Spinal cord (tissue), 10 donors: ENCODE measurements at places on chromosomes 13 and 19. TPM values are rescaled to one million over a fixed set of nuclear protein-coding genes. Genes with fewer than 3 reads are reported as not detected.

GRCh38 chr19:49829200-49829599 lies 11.1 kb downstream of the MED25 start:
- DNase-seq, result no peak
- no peaks in the 10 kb centered on the region for H3K4me1 ChIP-seq
- H3K36me3 ChIP-seq, result peaks cover 91% of the 10 kb centered on the region
- H3K4me3 ChIP-seq, result no peak overlapping the region
- H3K27me3 ChIP-seq, result no peaks in the 10 kb centered on the region

ZNF793 gene
- 17.8 TPM for total RNA-seq

ATP7B gene
- total RNA-seq, result 9.8 TPM

- no peaks in the 10 kb centered on the region for H3K27me3 ChIP-seq
- H3K27ac ChIP-seq, result no peak overlapping the region
- peaks cover 37% of the 10 kb centered on the region for H3K4me1 ChIP-seq
- no peak for DNase-seq
Observed at GRCh38 chr19:19217099-19217498, 5.3 kb downstream of the NCAN start.

- no peaks in the 10 kb centered on the region for H3K27me3 ChIP-seq
- H3K4me1 ChIP-seq, result no peaks in the 10 kb centered on the region
- no peak for DNase-seq
- H3K4me3 ChIP-seq, result no peak overlapping the region
Observed at GRCh38 chr13:103531278-103531677, 465.1 kb upstream of the SLC10A2 start.

NLRP11 gene
- total RNA-seq, result not detected

GRIN3B gene
- total RNA-seq, result 0.22 TPM

DNA sequence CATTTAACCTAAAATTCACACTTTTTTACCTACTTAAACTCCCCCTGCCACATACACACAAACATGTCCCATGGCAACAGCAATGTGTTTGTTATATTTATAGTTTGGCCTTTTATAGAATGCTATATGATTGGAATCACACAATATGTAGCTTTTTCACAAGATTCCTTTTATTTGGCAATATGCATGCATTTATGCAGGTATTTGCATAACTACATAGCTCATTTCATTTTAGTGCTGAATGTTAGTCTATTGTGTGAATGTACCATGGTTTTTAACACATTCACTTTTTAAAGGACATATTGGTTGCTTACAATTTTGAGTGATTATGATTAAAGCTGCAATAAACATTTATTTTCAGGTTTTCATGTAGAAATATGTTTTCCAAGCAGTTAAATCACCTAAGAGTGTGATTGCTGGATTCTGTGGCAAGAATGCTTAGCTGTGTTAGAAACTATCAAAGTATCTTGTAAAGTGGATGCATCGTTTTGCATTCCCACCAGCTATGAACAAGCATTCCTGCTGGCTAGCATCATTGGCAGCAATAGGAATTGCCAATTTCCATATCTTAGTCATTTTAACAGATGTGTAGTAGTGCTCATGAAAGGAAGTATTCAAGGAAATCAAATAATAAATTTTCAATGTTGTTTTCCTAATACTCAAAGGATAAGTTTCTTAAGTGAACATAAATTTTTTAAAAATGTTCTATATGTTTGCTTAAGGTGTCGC lies 557.0 kb downstream of the SLITRK1 start:
- no peak overlapping the region for H3K27ac ChIP-seq
- H3K4me1 ChIP-seq, result no peaks in the 10 kb centered on the region
- H3K36me3 ChIP-seq, result no peaks in the 10 kb centered on the region
- H3K4me3 ChIP-seq, result no peak overlapping the region
- no peaks in the 10 kb centered on the region for H3K27me3 ChIP-seq

- no peak for DNase-seq
- no peak overlapping the region for H3K4me3 ChIP-seq
- no peak overlapping the region for H3K27ac ChIP-seq
- peaks cover 9% of the 10 kb centered on the region for H3K36me3 ChIP-seq
Observed at GRCh38 chr19:38736413-38737280, 7.6 kb downstream of the CAPN12 start.

SETDB2 gene
- 22.0 TPM for total RNA-seq

SH2D3A gene
- 0.50 TPM for total RNA-seq

DNA sequence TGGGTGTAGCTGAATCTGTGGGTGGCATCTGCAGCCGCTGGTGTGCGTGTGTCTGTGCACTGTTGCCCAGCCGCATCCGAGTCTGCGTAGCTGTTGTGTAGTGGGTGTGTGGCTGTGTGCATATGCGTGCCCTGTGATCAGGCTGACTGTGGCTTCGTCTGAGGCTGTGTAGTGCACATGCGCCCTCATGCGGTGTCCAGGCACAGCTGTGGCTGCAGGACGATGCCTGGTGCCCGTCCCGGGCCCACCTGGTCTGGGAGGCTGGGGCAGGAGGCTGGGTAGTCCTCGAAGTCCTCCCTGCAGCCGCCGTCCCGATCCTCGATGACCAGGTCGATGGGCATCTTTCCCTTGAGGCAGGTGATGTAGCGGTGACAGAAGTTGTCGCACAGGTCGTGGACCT lies 4.9 kb downstream of the MEIS3 start:
- peaks cover 25% of the 10 kb centered on the region for H3K4me1 ChIP-seq
- no peak overlapping the region for H3K4me3 ChIP-seq
- no peak overlapping the region for H3K27ac ChIP-seq
- DNase-seq, result no peak
- H3K36me3 ChIP-seq, result peaks cover 48% of the 10 kb centered on the region

PRODH2 gene
- total RNA-seq, result not detected

GRCh38 chr19:53977991-53978731 lies 13.3 kb upstream of the CACNG6 start:
- peaks cover 2% of the 10 kb centered on the region for H3K36me3 ChIP-seq
- peaks cover 32% of the 10 kb centered on the region for H3K4me1 ChIP-seq
- DNase-seq, result peak; percentile 96
- H3K27me3 ChIP-seq, result peaks cover 30% of the 10 kb centered on the region
